ENCODE measurements at places on chromosomes 12 and 14. TPM values are rescaled to one million over a fixed set of nuclear protein-coding genes. Genes with fewer than 3 reads are reported as not detected.

The MED6 gene
- 53.5 TPM for total RNA-seq

The MMP17 gene
- 14.8 TPM for total RNA-seq

The C14orf119 gene
- total RNA-seq, result 65.1 TPM

The TCL1B gene
- total RNA-seq, result 3.6 TPM

The GPR65 gene
- not detected for total RNA-seq

The GPRC5D gene
- not detected for total RNA-seq

The KRT75 gene
- not detected for total RNA-seq

The IGF1 gene
- not detected for total RNA-seq

The CAPZA3 gene
- not detected for total RNA-seq

The BHLHE41 gene
- 0.33 TPM for total RNA-seq

The C12orf60 gene
- total RNA-seq, result 1.6 TPM

The RNF212B gene
- 0.39 TPM for total RNA-seq

The ADGRD1 gene
- total RNA-seq, result 0.09 TPM

The KRT79 gene
- total RNA-seq, result not detected

The RASSF9 gene
- total RNA-seq, result 0.04 TPM

The PLCZ1 gene
- total RNA-seq, result not detected

The GALNT6 gene
- total RNA-seq, result 11.0 TPM

The AHNAK2 gene
- 2.3 TPM for total RNA-seq

The HOXC12 gene
- total RNA-seq, result not detected

The MANSC1 gene
- total RNA-seq, result 9.1 TPM

The GPRC5A gene
- total RNA-seq, result 0.09 TPM

The DDN gene
- total RNA-seq, result 0.39 TPM

The ZC3H14 gene
- total RNA-seq, result 90.6 TPM

The PRKD1 gene
- total RNA-seq, result 2.7 TPM

The PCED1B gene
- 3.3 TPM for total RNA-seq

The ERP27 gene
- not detected for total RNA-seq

The WNT5B gene
- total RNA-seq, result 0.61 TPM

All from H9 (cell line).